ENCODE measurements at places on chromosomes 13 and 19.

GRCh38 chr19:5052515-5052914 is 83.6 kb downstream of the KDM4B start:
- no peak for DNase-seq

GRCh38 chr19:12000152-12000981 is 35.1 kb downstream of the ZNF433 start:
- DNase-seq, result no peak

DNA sequence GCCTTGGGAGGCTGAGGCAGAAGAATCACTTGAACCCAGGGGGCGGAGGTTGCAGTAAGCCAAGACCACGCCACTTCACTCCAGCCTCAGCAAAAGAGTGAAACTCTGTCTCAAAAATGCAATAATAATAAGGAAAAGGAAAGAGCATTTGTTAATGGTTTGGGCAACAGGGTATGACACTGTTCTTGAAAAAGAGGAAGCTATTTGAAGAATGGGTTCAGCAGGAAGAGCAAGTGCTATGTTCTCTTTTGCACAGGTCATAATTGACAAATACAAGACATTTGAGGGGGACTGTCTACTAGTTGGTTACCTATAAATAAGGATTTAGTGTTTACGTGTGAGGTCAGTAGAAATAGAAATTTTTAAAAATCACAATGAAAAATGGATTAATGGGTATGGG is 218.3 kb downstream of the DCT start:
- DNase-seq, result no peak

GRCh38 chr13:77345150-77345780 is 18.4 kb upstream of the MYCBP2 start:
- no peak for DNase-seq

DNA sequence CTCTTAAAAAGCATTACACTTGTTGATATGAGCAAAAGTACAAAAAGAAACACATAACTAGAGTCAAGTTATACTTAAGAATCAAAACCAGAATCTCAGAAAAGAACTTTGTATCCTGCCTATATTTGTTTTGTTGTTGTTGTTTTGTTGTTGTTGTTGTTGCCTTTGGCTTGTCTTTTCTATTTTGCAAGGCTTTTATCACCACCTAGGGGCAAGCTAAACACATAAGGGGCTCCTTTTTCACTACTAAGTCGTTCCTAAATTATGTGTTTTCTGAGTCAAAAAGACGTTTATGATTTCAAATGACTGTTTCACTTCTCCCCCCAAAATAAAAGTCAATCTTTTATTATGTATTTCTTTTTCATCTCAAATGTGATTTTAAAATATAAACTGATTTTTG is 250.2 kb downstream of the RBM26 start:
- DNase-seq, result no peak

- DNase-seq, result no peak
These were observed 26.6 kb upstream of the KBTBD6 start for GRCh38 chr13:41159174-41159573.

- DNase-seq, result no peak
These were observed 17.6 kb downstream of the EMP3 start for GRCh38 chr19:48342841-48343540.

DNA sequence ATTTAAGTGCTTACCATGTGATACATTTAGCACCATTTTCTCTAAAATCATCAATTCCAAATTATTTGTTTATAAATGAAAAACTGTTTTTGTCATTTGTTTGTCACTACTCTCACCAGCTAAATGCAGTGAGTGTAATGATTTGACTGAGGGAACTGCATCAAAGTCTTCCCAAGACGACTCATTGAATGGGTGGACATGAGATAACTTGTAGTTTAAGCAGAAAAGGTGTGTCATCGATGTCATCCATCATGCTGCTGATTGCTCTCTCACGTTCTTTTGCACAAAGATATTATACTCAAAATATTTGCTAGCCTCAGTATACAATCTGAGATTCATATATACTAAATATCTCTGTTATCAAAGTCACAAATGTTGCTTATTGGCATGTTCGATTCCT is 366.5 kb downstream of the IRS2 start:
- DNase-seq, result no peak

- no peak for DNase-seq
These were observed 68.7 kb downstream of the LIG4 start for GRCh38 chr13:108146642-108147041.

GRCh38 chr19:5961969-5962945 is 15.7 kb downstream of the RANBP3 start:
- DNase-seq, result peak; percentile 29

DNA sequence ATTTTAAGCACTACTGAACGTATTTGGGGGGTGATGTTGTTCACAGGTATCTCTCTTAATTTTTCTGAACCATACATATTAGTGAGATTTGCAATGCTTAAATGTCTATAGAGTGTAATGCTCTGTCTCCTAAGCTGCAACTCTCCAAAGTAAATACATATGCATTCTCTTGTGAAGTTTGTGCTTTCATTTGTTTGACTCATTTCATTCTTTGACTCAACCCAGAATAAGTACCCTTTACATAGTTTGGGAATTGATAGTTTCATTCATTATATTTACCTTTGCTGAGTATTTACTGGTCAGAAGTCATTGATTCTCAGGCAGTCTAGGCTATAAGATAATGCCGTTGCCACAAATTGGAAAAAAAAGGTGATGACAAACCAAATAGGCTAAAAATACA is 406.9 kb downstream of the FGF9 start:
- no peak for DNase-seq

- DNase-seq, result no peak
These were observed 16.5 kb downstream of the MIER2 start for GRCh38 chr19:328025-328505.

DNA sequence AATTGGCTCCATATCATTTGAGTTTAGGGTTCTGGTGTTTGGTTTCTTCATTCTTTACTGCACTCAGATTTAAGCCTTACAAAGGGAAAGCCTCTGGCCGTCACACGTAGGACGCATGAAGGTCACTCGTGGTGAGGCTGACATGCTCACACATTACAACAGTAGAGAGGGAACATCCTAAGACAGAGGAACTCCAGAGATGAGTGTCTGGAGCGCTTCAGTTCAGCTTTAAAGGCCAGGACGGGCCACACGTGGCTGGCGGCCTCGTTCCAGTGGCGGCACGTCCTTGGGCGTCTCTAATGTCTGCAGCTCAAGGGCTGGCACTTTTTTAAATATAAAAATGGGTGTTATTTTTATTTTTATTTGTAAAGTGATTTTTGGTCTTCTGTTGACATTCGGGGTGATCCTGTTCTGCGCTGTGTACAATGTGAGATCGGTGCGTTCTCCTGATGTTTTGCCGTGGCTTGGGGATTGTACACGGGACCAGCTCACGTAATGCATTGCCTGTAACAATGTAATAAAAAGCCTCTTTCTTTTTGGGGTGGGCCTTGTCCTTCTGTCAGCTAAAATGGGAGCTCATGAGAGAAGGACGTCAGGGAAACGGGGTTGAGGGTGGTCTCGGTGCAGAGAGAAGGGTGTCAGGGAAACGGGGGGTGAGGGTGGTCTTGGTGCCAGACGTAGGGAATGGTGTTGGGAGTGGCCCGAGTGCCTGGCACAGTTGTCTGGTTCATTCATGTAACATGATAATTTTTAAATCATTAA is 26.0 kb downstream of the LAMP1 start:
- DNase-seq, result no peak

DNA sequence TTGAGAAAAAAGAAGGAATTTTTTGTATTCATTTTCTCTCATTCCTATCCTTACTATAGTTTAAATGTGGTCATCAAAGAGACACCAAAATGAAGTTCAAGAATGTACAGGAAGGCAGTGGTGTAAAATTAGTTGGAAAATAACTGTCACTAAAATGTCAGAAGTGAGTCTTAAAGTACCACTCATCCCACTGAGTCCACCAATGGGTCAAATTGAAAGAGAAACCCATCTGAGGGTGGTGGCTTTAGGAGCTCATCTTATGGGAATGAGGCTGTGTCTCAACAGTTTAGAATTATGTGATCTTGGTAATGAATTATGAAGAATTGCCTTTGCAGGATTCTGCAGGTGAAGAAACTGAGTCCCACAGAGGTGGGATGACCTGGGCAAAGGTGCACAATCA is 403.5 kb downstream of the FGF9 start:
- no peak for DNase-seq

DNA sequence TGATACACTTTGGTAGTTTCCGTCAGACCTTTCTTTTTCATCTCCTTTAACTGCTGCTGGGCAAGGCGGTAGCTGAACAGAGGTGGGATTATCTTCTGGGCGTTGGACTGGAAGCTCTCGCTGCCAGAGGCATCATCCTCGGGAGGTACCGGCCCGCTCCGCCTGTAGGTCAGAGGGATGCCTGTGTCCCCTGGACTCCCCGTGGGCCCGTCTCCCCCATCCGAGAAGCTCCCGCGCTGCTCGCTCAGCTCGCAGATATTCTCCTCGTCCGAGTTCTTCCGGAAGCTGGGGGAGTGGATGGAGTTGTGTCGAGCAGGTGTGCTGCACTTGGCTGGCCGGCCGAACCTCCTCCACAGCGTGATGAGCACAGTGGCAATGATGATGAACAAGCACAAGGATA is 27.7 kb downstream of the THSD1 start:
- DNase-seq, result no peak

GRCh38 chr13:30395192-30396158 is 26.8 kb upstream of the UBE2L5 start:
- DNase-seq, result peak; percentile 74

DNA sequence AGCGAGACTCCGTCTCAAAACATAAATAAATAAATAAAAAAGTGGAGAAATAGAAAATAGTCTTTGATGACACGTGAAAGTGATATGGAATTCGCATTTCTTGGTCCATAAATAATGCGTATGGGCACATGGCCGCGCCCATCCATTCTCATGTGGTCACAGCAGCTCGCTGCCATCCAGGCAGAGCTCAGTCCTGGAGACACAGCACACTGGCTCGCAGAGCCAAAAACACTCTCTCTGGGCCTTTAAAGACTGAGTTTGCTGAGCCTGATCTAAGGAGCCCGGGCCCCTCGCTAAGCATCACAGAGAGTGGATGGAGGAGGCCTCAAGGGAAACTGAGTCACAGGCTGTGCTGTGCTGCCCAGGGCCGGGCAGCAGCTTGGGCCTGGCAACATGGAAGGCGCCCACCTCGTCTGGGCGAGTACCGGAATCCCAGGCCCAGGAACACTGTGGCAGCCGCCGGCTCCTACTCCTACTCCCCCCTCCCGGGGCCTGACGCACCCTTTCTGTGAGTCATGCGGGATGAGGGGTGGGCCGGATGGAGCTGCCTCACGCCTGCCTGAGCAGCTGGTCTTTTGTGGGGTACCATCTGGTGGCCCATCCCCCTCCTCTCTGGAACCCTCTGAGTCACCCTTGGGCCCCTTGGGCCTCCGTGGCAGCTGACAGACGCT is 28.9 kb upstream of the CACTIN start:
- no peak for DNase-seq

DNA sequence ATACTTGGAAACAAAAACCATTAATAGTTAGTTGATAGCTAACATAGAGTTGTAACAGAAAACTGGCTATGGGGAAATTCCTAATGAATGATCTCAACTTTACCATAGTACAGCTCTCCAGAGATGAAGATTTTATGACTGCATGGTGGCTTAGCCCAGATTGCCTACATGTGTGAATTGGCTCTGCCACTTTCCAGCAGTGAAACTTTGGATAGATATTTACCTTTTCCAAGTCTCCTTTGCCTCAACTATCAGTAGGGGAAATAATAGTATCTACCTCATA is 161.1 kb downstream of the LACC1 start:
- DNase-seq, result no peak

DNA sequence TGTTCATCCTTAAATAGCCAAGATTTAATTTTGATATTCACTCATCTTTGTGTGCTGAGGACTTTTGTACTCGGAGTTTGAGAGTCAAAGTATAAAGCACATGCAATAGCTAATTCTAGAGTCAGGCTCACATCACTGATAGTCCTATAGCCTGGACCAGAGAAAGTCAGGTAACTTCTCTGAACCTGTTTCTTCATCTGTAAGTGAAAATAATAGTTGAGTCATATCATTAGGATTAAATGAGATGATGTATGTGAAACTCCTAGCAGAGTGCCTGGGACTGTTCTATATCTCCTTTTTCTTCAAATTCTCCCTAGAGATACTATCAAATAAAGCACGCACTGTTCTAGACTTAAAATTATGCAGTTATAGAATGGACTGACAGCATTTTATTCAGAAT is 9.0 kb downstream of the CHAMP1 start:
- no peak for DNase-seq

DNA sequence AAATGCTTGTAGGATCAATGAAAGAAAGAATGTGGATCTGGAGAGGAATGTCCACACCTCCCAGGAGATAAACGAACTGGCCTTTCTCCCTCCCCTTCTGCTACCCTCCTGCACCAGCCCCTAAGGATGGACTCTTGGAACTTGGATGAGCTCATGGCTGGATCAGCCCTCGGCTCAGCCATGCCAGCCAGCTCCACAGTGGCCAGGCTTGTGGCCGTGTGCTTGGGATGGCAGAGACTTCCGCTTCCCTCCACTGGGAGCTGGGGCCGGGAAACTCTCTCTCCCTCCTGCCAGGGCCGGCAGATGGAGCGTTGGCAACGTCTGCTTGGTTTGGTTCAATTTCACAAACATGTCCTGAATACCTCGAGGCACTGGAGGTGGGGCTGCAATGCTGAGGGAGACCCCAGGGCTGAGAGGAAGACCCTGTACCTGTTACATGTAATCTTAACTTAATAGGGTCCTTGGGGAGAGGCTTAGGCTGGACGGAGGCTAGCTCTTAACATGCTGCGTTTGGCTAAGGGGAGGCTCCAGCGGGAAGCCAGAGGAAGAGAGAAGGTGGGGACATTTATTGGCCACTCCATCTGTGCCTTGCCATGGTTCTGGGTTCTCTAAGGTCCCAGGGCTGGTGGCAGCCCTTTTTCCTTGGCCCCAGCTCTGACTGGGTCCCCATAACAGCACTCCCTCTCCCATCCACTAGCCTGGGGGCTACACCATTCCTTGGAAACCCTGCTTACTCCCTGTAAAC is 152.5 kb downstream of the IER2 start:
- no peak for DNase-seq

DNA sequence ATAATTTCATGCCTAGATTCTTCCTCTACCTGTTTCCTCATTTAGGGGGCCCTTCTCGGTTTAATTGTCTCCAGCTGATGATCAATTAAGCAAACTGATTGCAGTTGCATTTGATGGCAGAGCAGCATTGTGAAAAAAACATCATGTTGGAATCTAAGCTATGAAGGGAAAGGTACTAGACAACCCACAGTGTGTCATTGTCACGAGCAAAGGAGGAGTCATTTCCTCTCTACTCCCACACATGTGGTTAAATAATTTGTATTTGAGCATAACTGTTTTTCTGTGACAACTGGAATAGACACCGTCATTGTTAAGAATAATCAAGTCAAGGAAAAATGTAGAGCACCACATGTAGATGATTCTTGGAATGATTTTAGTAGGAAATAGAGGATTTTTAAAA is 240.3 kb downstream of the DCT start:
- no peak for DNase-seq

DNA sequence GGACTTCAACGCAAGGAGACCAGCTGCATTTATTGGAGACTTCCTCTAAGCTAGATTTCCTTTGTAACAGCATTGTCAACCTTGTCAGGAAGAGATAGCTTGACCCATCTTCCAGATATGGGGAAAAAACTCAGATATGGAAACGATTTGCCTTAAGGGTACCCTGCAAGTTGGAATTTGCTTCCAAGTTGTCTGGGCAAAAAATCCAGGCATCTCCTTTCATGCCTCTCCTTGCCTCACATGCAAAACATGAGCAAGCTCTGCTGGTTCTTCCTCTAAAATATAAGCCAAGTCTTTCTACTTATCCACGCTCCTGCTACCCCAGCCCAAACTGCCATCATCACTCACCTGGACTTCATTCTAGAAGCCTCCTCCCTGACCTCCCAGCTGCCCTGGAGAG is 6.4 kb upstream of the DNMT1 start:
- DNase-seq, result no peak

All from germinal center (tissue), 1 donor.